ENCODE measurements at places on chromosomes 4 and X.

GRCh38 chr4:173418639-173419038 is 19.7 kb upstream of the SCRG1 start:
- H3K36me3 ChIP-seq, result no peaks in the 10 kb centered on the region
- no peak for DNase-seq
- no peak overlapping the region for H3K27ac ChIP-seq
- no peak overlapping the region for H3K4me3 ChIP-seq
- H3K4me1 ChIP-seq, result no peaks in the 10 kb centered on the region
- H3K27me3 ChIP-seq, result no peaks in the 10 kb centered on the region

DNA sequence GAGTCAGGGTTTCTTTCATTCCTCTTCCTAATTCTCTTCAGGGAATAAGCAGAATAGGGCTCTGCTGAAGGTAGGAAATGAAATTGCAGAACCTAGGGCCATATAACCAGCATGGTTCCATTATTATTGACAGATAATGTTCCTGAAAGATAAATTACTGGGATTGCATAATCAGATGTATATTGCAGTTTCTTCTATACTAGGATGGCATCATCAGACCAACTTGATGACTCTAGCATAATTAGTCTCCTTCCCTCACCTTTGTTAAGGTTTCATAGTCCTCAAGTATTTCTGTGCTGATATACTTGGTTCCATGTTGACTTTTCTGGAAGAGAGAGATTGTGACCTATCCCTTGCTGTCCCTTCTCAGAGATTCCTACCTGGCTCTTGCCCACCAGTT is 492.3 kb upstream of the LCORL start:
- no peak overlapping the region for H3K27ac ChIP-seq
- no peaks in the 10 kb centered on the region for H3K36me3 ChIP-seq
- H3K4me1 ChIP-seq, result no peaks in the 10 kb centered on the region
- no peaks in the 10 kb centered on the region for H3K27me3 ChIP-seq
- no peak overlapping the region for H3K4me3 ChIP-seq

DNA sequence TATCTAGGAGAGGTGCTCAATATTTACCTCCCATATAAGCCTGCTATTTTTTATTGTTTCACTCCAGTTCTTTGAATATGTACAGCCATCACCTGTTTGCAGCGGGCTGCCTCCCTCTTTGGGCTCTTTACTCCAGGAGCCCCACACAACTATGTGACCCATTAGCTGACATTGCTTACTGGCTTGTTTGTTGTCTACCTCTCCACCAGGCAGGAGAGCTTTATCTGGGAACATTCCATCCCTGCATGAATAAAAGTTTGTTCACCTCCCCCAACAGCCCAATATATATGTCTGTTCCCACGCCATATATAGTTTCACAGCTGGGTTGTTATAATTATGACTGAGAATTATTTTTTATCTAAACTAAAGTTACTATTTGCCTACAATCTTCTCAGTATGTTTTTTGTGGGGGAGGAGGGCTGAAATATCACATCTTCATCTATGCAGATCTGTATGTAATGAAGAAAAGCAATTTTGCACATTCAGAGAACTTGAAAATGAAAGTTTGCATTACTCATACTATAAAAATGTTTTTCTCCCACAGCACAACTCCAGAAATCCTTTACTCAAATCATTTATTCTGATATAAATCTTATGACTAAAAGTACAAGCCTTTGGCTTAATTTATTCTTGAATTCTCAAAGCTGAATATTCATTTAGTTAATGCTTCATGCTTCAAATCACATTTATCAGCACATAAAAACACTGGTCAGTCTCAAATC is 61.2 kb upstream of the DAPP1 start:
- H3K27me3 ChIP-seq, result no peaks in the 10 kb centered on the region
- DNase-seq, result no peak
- no peak overlapping the region for H3K4me3 ChIP-seq
- H3K27ac ChIP-seq, result no peak overlapping the region

GRCh38 chr4:1772853-1773538 is 20.1 kb upstream of the FGFR3 start:
- H3K4me1 ChIP-seq, result no peaks in the 10 kb centered on the region
- H3K36me3 ChIP-seq, result no peaks in the 10 kb centered on the region
- no peak for DNase-seq
- H3K27ac ChIP-seq, result no peak overlapping the region
- no peaks in the 10 kb centered on the region for H3K27me3 ChIP-seq

DNA sequence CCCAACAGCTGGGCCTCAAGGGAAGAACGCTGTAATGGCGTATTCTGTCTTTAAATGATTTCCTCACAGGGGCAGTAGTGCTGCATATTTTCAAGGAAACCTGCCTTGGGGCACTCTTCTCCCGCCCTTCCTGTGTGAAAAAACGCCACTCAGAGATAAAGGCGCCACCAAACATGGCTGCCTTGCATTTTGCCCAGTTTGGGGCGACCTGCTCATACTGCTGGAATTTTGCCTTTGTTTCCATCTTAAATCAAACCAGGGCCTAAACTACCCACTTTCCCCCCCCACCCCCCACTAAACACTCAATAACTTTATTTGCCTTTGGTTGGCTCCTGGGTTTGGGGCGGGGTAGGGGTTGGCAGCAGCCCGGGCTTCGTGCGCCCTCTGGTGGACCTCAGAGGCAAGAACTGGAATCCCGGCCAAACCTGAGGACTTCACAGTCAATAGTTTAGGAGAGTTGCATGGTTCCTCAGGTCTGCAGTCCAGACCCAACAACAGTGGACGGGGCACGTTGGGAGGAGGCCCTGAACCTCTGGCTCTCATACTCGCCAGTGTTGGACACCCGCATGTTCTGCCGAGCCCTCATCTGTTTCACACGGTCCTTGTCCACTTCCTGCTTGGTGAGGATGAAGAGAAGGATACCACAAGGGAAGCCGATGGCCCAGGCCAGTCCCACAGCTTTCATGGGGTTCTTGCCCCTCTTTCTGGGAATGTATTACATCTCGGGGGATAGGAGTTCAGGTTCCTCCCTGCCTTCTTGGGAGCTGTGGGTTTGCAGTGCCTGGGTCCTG is 220.1 kb upstream of the STK26 start:
- H3K36me3 ChIP-seq, result no peaks in the 10 kb centered on the region
- H3K27me3 ChIP-seq, result no peaks in the 10 kb centered on the region
- peak overlapping the region; percentile 2 for H3K27ac ChIP-seq
- no peak overlapping the region for H3K4me3 ChIP-seq
- no peak for DNase-seq

- DNase-seq, result peak; percentile 52
- no peaks in the 10 kb centered on the region for H3K36me3 ChIP-seq
- H3K27ac ChIP-seq, result no peak overlapping the region
- H3K4me3 ChIP-seq, result peak overlapping the region; percentile 20
- no peaks in the 10 kb centered on the region for H3K4me1 ChIP-seq
- no peaks in the 10 kb centered on the region for H3K27me3 ChIP-seq
Measured at GRCh38 chrX:140712413-140713173, 3.0 kb downstream of the LINC00632 start.

- H3K4me1 ChIP-seq, result no peaks in the 10 kb centered on the region
- no peak for DNase-seq
- no peaks in the 10 kb centered on the region for H3K36me3 ChIP-seq
Measured at GRCh38 chr4:15232366-15233263, 195.2 kb upstream of the C1QTNF7 start.

- H3K36me3 ChIP-seq, result no peaks in the 10 kb centered on the region
- no peak for DNase-seq
- no peaks in the 10 kb centered on the region for H3K4me1 ChIP-seq
- no peak overlapping the region for H3K4me3 ChIP-seq
- no peaks in the 10 kb centered on the region for H3K27me3 ChIP-seq
Measured at GRCh38 chr4:7841071-7841470, 98.6 kb downstream of the AFAP1 start.

GRCh38 chr4:85399270-85399669 is 75.7 kb upstream of the ARHGAP24 start:
- H3K4me3 ChIP-seq, result no peak overlapping the region
- no peaks in the 10 kb centered on the region for H3K4me1 ChIP-seq
- no peak for DNase-seq
- H3K36me3 ChIP-seq, result no peaks in the 10 kb centered on the region
- H3K27me3 ChIP-seq, result no peaks in the 10 kb centered on the region

DNA sequence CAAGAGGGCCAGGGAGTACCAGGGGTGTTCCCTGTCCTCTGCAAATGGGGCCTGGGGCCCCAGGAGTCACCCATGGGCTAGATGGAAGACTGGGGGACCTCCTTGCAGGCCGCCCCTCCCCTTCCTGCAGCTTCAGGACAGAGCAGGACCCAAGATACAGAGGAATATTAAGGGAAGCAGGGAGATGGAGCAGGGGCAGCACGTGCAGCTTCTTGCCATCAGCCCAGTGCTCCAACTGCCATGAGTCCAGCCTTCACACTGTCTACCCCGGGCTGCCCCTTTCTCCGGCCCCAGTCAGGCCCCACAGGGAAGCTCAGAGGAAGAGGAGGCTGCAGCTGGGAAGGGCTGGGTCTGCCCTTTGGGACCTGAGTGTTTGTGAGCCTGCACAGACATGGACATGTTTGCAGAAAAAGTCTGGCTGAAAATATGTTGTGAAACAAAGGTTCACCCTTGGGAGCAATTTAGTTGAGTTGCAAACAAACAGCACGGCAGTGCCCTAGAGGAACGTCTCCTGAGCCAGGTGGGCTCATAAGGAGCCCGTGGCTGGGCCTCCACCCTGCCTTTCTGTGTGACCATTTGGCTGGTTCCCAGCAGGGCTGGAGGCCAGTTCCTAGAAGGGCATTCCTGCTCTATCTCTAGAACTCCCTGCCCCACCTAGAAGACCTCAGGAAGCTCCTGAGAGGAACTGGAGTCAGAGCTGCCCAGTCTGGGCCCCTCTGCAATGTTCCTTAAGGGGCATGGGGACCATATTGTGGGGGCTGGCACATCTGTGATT is 8.9 kb downstream of the FATE1 start:
- H3K36me3 ChIP-seq, result no peaks in the 10 kb centered on the region
- H3K4me3 ChIP-seq, result no peak overlapping the region
- no peaks in the 10 kb centered on the region for H3K4me1 ChIP-seq
- no peak for DNase-seq

DNA sequence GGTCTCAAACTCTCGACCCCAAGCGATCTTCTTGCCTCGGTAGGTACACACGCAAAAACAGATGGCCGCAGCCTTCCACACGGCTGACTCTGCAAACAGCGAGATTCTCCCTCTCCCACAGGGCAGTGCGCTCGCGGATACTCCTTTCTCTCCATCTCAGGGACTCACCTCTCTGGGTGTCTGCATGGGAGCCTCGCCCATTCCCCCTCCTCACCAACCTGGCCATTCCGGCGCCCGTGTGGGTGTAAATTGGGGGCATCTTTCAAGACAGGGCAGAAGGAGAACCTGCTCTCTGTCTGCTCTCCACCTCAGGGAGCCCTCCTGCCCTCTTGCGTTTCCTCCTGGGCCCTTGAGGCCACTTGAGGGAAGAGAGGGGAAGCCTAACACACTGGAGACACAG is 4.4 kb downstream of the CTAG2 start:
- H3K27me3 ChIP-seq, result peaks cover 11% of the 10 kb centered on the region
- no peaks in the 10 kb centered on the region for H3K4me1 ChIP-seq
- DNase-seq, result no peak
- H3K4me3 ChIP-seq, result no peak overlapping the region
- H3K27ac ChIP-seq, result no peak overlapping the region

- H3K4me3 ChIP-seq, result no peak overlapping the region
- H3K27ac ChIP-seq, result no peak overlapping the region
- no peaks in the 10 kb centered on the region for H3K4me1 ChIP-seq
- H3K27me3 ChIP-seq, result no peaks in the 10 kb centered on the region
Measured at GRCh38 chr4:166277853-166278252, 404.8 kb downstream of the TLL1 start.

- no peaks in the 10 kb centered on the region for H3K27me3 ChIP-seq
- H3K4me3 ChIP-seq, result no peak overlapping the region
- no peaks in the 10 kb centered on the region for H3K4me1 ChIP-seq
- no peak overlapping the region for H3K27ac ChIP-seq
- H3K36me3 ChIP-seq, result no peaks in the 10 kb centered on the region
- DNase-seq, result no peak
Measured at GRCh38 chrX:30874851-30875250, 14.2 kb downstream of the TAB3 start.

DNA sequence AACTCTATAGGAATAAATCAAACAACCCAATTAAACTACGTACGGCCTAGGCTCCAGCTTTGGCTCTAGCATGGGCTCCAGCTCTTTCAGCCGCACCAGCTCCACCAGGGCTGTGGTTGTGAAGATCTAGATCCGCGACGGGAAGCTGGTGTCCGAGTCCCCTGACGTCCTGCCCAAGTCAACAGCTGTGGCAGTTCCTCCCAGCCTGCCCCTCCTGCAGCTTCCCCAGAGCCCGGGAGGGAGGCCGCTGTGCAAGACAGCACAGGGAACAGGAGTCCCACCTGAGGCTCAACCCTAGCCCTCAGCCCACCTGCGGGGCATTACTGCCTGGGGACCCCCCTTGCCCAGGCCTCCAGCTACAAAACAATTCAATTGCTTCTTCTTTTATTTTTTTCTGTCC is 2680.3 kb downstream of the PCDH7 start:
- no peaks in the 10 kb centered on the region for H3K27me3 ChIP-seq
- no peak for DNase-seq
- H3K4me3 ChIP-seq, result no peak overlapping the region
- no peak overlapping the region for H3K27ac ChIP-seq
- no peaks in the 10 kb centered on the region for H3K4me1 ChIP-seq

DNA sequence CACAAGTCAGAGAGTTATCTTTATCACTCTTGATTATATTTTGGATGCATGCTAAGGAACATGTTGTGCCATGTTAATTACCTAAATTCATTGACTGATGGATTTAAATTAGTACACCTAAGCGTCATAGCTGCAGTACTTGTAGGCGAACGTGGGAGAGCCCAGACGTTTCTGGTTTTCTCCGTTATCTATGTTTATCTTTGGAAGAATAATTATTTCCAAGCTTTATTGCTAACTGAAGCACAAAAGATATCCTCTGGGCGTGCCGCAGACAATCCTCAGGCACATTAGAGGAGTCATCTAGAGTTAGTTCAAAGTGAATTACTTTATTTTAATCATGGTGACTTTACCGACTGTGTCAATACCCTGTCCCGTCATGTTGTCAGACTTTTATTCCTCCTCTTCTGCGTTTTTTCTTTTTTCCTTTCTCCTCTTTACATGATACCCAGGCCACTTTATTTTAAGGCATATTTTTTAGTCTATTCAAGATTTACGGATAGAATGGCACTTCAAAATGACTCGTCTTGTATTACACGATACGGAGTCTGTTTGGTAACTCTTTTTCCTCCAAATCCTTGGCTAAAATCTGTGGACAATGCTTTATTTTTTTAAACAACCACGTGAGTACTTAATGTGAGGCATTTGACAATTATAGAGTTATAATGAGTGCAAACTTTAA is 632.0 kb upstream of the TENM3 start:
- no peak overlapping the region for H3K27ac ChIP-seq
- no peak overlapping the region for H3K4me3 ChIP-seq
- no peaks in the 10 kb centered on the region for H3K27me3 ChIP-seq

- no peaks in the 10 kb centered on the region for H3K36me3 ChIP-seq
- DNase-seq, result no peak
- no peak overlapping the region for H3K27ac ChIP-seq
- no peak overlapping the region for H3K4me3 ChIP-seq
Measured at GRCh38 chrX:97637289-97637688, 753.6 kb downstream of the RPA4 start.

All from breast epithelium (tissue), 4 donors.